NCI-H1417 treated with DMSO at 0.1 percent for 48 hours (cell line): ENCODE measurements at places on chromosomes 12 and 14.
A peak's percentile ranks its signal among the peaks of the same experiment; 100 is the strongest.

GRCh38 chr12:96112733-96113132, 77.3 kb upstream of the LTA4H start:
- no peak for DNase-seq

DNA sequence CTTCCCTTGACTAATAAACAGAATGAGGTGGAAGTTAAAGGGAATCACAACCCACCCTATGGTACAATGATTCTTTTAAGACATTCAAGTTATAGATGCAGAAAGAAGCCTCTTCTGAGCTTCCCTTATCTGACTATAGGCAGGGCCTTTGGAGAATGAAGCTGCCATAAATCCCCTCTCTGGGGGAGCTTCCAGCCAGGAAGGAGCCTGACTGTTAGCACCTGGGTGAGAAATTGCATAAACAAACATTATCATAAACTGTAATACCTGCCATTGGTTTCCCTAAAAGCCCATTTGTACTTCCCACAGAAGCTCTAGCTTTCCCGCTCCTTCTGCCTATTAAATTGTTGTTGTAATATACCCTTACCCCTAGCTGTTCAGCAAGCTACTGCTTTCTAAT, 81.3 kb upstream of the RESF1 start:
- no peak for DNase-seq

DNA sequence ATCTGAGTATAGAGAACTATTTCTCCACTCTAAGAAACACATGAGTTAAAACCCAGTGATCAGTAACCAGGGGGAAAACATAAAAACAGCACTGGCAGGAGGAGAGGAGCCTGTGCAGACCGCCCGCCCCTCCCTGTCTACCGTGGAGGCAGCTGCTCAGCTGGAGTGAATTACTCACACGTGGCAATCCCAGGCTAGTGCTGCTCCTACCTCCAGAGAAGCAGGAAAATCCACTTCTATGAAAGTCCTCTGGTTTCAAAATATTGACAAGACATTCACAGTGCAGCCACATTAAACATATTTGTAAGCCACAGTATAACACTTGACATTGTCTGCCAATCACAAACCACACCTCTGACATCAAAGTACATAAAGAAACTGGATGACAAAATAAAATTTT, 16.7 kb downstream of the TMEM132D start:
- no peak for DNase-seq

DNA sequence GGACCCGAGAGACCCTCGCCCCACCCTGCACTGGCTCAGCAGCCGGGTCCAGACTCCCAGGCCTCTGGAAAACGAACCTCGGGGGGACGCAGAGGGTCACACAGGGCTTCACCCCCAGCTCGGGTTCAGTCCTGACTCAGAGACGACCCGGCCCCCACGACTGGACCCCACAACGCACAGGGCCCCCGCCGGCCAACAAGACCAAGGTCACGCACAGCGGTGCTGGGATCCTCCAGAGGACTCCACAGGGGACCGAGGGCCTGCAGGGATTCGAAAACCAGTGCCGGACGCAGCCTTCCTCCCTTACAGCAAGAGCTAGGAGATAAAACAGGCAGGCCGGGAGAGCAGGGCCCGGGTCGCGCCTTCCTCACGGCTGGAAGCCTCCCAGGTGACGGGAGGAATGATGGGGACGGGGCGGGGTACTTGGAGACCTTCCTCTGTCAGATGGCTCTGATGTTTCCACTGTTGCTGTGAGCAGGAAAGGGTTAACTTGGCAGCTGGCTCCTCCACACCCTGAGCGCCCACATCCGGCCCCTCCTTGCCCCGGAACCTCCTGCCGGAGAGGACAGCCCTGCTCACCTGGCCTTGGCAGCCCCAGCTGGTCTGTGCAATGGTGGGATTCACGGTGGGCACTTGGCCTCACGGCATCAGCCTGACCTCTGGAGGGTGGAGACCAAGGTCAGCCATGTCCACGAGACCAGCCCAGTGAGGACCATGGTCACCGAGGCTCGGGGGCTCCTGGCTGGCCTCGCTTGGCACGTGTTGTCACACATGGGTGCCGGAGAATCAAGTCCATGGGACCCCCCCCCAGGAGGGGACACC, 46.2 kb downstream of the GALNT9 start:
- DNase-seq: no peak

GRCh38 chr12:132000286-132000872, 50.6 kb downstream of the EP400 start:
- DNase-seq: no peak

DNA sequence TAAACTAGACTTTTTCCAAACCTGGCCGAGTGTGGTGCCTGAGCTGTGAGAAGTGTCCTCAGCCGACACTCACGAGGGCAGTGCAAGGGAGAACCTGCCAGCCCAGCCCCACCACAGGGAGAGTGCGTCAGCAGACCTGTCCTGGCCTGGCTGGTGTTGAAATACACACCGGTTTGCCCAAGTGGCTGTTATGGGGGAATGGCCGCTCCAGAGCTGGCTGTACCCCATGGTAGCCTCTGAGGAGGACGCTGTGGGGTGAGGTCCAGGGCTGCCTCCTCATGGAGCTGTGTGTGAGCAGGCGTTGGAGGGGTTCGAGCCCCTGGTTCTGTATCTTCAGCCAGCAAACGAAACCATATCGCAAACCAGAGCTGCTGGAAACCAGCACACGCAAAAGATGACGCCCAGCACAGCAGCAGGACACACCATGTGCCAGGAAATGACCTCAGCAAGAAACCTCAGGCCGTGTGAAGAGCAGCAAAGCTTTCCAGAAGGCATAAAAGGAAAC, 9.4 kb downstream of the ANKRD9 start:
- no peak for DNase-seq

DNA sequence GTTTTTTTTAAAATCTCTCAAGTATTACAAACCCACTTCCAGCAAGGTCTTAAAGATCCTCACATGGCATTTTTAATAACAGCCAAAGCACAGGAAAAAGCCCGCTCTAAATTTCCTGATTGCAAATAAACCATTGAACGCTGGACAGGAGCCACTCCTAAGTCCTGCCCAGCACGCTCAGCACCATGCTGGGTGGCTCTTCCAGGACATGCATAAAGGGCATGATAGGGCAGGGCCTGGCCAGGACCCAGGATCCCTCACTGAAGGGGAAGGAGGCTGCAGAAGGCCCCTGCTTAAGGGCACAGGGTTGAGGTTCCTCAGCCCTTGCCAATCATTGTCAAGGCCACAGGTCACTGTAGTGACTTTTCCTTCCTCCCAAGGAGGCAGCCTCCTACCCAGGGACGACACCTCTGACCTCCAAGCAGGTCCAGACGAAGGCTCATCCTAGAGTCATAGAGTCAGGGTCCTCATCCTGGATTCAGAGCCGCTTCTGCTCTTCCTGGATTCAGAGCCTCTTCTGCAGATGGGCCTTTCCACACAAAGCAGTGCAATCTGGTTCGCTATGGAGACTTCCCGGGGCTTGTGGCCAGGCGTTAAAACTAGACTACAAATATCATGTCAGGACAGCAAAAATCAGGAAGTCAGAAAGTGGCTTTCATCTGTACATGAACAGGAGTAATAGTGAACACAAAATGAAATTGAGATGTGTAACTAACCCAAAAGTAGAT, 123.8 kb downstream of the GCH1 start:
- DNase-seq: no peak

GRCh38 chr14:76834241-76834661, 8.0 kb downstream of the LRRC74A start:
- no peak for DNase-seq

DNA sequence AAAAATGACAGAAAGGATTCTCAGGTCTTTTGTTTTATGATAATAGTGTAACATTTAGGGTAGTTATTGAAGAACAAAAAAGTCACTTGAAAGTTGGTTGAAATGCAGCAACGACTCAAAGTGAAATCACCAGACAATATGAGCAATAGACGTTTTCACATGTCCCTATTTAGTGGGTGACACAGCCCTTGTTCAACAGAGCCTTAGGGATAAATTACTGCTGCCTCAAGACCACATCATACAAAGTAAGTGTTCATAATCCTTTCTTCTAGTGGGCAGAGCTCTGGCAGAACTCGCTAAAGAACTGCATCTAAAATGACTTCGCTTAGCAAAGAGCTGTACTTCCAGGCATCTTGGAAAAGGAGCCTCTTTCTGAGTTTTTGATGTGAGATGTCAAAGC, 128.5 kb upstream of the LMNTD1 start:
- DNase-seq: no peak

- DNase-seq: no peak
Observed at GRCh38 chr12:45695035-45695434, 34.5 kb upstream of the ARID2 start.

GRCh38 chr14:94005324-94006073, 8.4 kb downstream of the CCDC197 start:
- no peak for DNase-seq

GRCh38 chr14:22428700-22429291, 160.2 kb downstream of the DAD1 start:
- no peak for DNase-seq

DNA sequence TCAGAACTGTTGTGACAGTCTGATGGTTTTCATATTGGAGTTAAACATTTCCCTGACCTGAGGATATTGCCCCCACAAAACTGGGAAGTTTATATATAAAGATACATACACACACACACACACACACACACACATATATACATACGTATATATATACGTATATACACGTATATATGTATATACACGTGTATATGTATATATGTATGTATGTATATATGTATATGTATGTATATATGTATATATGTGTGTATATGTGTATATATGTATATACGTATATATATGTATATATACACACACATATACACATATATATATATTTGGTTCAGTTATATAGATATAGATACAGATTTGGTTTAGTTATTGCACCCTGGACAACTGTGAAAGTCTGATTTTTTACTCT, 65.7 kb downstream of the ATP2B1 start:
- DNase-seq: no peak

GRCh38 chr14:32449648-32450047, 120.5 kb downstream of the AKAP6 start:
- no peak for DNase-seq

- DNase-seq: no peak
Observed at GRCh38 chr12:5099136-5099535, 55.5 kb downstream of the KCNA5 start.

DNA sequence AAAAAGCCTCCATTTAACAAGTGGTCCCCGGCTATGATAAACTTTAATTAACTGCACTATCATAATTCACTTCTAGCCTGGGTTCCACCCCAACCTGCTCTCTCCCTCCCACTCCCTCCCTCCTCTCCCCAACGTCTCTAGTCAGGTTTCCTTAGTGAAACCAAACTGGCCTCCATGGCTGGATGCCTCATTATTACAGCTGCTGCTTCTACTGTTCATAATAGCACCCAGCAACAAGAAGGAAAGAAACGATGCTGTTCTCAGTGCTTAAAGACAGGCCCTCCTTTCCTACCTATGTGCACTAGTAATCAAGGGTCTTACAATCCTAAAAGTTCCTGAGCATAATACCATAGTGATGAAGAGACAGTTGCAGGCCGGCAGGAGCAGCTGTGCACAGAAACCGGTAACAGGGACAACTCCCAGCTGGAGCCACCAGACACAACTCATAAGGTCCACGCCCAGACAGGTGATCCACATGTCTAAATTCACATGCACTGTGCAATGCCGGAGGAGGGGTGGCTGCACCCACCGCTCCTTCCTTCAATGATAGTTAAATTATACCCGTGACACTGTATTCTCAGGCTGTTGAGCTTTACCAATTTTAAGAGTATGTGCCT, 6.2 kb downstream of the IRF2BPL start:
- peak; percentile 61 for DNase-seq

DNA sequence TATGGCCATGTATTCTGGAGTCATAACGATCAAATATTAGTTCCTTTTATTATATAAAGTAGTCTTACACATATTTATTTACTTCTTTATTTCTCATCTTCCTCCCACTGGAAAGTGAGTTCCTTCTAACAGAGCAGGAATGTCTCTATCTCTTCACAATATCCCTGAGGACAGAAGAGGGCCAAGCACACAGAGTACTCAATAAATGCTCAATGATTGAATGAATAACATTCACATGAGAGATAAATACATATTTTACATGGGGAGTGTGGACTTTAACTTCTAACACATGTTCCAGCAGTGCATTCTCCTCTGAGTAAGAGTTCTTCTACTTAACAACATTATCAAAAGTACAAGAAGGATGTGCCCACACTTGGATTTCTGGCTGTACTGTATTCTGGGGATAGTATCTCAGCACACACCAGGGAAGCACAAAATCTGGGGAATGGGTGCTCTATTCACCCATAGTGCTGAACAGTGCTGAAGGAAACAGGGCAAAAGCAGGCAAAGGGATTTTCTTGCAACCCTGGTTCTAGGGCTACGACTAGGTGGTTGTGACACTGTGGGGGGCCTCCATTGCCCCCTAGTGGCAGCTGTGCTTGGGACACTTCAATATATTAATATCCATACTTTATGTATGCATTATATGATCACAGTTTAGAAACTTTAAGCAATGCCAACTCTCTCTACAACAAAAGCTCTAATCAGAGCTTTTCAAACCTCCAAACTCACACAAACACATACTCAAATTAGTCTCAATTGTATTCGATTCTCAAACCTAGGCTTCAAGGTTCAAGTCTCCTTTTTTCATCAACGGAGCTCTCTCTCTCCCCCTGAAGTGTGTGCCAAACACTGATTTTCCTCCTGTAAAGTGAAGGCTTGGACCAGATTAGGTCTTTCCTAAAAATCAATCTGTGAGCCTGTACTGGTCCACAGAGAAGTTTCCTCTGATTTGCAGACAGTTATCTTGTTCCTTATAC, 115.5 kb downstream of the SLC2A13 start:
- no peak for DNase-seq

DNA sequence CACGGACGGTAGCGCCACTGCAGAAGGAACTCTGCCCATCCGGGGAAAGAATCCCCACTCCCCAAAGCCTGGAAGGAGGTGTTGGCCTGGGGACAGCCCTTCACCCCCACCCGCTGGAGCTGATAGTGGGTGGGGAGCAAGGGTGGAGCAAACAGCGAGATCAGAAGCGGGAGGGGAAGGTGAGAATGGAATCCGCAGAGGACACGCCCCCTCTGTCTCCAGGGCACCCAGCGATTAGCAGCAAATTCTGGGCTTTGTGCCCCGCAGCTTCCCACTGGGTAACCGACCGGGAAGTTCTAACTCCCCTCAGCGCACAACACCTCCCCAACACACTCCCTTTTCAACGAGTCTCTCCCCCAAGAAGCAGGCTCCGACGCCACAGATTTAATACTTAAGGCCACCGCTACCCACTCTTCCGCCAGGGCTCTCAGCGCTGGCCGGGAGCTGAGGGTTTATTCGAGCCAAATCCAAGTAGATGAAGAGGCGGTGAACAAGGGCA, 1.4 kb downstream of the SLC25A29 start:
- no peak for DNase-seq

GRCh38 chr14:86604561-86604960, 1074.6 kb downstream of the FLRT2 start:
- DNase-seq: no peak

GRCh38 chr14:73784988-73785313, 66.7 kb upstream of the PTGR2 start:
- no peak for DNase-seq

DNA sequence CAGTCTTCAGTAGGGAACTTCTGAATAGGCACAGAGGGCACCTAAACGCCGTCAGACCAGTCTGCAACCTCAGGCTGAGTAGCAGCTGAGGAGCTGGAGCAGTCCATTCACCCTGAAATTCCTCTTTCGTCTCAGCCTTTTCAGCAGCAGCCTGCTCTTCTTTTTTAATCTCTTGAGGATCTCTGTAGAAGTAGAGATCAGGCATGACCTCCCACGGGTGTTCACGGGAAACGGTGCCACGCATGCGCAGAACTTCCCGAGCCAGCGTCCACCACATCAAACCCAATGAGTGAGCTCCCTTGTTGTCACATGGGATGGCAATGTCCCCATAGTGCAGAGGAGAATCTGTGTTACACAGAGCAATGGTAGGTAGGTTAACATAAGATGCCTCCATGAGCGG, 11.1 kb upstream of the MARK3 start:
- DNase-seq: no peak

- DNase-seq: no peak
Observed at GRCh38 chr12:34626363-34627157, 604.3 kb downstream of the ALG10 start.
